ENCODE measurements at places on chromosomes 11 and 22.

DNA sequence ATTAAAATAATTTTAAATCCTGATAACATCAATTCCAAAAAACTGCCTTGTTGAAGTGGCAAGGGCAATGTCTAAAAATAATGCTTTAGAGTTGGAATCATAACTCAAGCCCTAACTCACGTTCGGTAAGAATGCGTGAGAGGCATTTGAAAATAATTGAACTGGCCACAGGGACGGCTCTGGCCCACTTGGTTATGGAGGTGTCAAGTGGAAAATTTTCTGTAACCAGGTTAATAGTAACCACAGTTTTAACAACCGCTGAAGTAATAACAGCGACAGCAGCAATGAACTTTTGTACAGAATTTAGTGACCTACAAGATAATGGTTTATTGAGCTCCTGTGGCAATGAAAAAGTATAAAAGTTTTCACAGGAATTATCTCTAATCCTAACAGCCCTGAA lies 79.4 kb downstream of the ETS1 start:
- no peak for DNase-seq

DNA sequence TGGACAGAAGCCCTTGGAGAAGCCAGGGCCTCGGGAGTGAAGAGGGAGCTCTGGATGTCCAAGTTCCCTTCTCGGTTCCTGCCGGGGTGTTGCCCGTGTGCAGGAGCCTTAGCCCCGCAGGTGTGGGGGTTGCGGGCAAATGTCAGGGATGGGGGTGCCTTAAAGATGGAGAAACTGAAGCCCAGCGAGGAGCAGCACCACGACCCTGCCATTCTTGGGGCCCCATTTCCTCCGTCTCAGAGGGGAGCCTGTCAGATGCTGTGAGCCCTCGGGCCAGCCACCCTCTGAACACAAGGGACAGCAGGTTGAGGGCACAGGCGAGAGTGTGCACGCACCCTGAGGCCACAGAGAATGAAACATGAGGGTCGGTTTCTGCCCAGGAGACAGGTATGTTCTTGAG lies 6.3 kb downstream of the OSBPL5 start:
- no peak for DNase-seq

- DNase-seq: no peak
Observed at GRCh38 chr11:82732348-82732733, 1.3 kb downstream of the FAM181B start.

- DNase-seq: no peak
Observed at GRCh38 chr11:77515063-77515462, 41.2 kb upstream of the PAK1 start.

DNA sequence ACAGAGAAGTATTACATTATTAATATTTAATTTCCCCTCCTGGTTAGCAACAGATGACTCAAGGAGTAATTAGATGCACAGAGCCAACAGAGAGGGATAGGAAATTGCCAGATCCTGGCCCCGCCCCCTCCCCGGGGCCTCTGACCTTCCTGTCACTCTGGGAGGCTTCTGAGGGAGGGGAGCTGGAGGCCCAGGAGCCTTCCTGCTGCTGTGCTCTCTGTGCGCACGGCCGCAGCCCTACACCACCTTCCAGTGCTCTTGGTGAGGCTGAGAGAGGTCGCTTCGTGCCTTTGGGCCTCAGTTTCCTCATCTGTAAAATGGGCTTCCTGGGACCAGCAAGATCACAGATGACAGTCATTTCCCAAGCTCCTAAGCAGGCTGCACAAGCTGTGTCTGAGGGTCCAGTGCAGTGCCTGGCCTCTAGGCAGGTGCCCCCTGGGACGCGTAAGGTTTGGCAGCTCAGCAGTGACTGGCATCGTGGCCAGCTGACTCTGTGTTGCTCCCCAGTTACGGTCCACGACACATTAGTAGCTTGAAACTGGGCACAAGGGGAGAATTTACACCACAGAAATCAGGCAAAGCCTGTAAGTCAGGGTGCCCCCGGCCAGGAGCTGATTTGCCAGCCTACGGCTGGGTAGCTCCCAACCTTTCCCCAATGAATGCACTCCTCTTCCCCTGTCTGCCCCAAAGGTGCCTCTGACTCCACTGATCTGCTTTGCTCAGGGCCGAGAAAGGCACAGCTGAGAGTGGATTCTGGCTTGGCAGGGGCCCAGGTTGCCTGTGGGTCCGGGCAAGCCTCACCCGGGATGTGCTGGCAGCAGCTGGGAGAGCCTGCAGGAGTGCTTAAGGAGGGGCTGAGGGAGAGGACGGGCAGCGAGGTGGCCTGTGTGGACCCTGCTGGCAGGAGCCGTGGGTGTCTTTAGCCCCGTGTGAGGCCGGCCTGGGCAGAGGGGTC lies 2.3 kb downstream of the ADORA2A start:
- DNase-seq: peak; percentile 45

GRCh38 chr11:33222052-33222750 lies 35.0 kb upstream of the HIPK3 start:
- no peak for DNase-seq

- DNase-seq: no peak
Observed at GRCh38 chr11:119907878-119908572, 179.0 kb upstream of the NECTIN1 start.

- DNase-seq: peak; percentile 31
Observed at GRCh38 chr11:9922806-9923205, 258.9 kb downstream of the SWAP70 start.

All from KBM-7 (cell line).